Activated CD4-positive, alpha-beta T cell treated with anti-CD3 and anti-CD28 coated beads, Interleukin-2, amount 50 U/mL, for 48 hours (primary cell): ENCODE measurements at places on chromosomes 1 and 21.

DNA sequence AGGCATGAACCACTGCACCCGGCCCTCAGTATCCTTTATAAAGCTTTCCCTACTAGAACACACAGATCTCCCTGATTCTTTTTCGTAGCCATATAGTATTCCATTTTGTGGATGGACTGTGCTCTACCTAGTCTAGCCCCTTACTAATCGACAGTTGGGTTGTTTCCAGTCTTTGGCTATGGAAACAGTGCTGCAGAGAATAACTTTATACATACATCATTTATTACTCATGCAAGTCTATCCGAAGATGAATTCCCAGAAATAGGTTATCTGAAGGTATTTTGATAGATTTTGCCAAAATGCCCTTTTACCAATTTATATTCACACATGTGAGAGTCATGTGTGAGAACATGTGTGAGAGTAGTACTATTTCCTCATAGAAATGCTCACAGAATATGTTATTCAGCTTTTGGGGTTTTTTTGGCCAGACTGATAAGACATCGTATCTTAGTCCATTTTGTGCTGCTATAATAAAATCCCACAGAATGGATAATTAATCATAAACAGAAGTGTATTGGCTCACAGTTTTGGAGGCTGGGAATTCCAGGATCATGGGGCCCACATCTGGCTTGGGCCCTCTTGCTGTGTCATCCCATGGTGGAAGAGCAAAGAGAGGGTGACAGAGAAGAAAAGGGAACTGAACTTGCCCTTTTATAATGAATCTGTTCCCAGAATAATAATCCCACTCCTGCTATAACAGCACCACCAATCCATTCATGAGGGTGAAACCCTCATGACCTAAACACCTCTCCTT, 17.3 kb upstream of the FGR start:
- no peak for DNase-seq

DNA sequence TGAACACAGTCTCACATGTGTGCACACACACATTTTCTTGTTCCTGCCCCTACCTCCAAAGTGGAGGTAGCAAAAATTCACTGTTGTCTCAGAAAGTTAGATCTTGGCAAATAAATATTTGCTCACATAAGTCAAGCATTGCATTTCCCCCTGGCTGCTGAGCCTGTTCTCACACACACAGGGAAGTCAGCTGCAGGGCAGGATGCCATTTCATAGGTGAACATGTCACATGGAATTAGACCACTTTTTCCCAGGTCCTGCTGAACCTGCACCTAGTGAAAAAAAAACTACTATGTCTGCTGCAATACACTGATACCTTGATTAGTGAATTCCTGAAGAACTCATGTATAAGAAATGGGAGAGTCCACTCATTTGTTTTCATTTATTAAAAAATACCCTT, 5.3 kb upstream of the CD55 start:
- DNase-seq = no peak

GRCh38 chr1:183416850-183417771, 1.1 kb downstream of the NMNAT2 start:
- peak; percentile 35 for DNase-seq

DNA sequence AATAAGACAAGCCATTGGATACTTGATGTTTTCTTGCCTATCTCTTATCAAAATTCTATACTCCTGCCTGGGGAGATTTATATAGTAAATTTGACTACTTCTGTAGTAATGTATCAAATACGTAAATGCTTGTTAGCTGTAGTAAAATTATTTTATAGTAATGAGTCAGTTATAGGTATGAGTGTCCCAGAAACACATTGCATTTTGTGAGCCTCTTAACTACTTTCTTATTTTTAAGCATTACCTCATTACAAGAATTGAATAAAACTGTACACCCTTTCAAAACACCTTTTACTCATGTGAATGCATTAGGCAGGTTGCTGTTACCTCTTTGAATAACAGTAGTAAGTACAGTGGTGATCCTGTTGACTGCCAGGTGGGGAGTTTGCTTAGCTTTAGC, 28.4 kb downstream of the PRRC2C start:
- no peak for DNase-seq

DNA sequence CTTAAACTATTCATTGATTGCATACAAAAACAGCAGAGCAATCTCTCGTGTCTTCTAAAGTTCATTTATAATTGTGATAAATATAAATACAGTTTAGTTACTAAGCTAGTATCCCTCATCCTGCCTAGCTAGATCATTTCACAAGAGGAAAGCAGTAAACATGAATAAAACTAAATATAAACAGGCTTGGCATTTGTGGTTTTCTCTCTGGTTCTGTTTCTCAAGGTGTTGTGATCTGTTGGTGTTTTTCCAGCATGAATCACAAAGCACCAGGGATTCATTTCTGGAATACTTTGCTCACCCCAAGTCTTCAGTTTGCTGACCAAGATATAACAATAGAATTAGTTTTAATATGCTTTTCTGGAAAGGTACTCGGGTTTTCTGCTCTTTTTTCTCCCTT, 32.7 kb upstream of the GLIS1 start:
- DNase-seq = no peak

GRCh38 chr1:116740746-116741145, 13.5 kb upstream of the CD2 start:
- no peak for DNase-seq

- DNase-seq = no peak
These were observed 3.9 kb downstream of the CNTN2 start for GRCh38 chr1:205046870-205047269.

GRCh38 chr1:221188458-221188857, 309.2 kb downstream of the HLX start:
- no peak for DNase-seq

DNA sequence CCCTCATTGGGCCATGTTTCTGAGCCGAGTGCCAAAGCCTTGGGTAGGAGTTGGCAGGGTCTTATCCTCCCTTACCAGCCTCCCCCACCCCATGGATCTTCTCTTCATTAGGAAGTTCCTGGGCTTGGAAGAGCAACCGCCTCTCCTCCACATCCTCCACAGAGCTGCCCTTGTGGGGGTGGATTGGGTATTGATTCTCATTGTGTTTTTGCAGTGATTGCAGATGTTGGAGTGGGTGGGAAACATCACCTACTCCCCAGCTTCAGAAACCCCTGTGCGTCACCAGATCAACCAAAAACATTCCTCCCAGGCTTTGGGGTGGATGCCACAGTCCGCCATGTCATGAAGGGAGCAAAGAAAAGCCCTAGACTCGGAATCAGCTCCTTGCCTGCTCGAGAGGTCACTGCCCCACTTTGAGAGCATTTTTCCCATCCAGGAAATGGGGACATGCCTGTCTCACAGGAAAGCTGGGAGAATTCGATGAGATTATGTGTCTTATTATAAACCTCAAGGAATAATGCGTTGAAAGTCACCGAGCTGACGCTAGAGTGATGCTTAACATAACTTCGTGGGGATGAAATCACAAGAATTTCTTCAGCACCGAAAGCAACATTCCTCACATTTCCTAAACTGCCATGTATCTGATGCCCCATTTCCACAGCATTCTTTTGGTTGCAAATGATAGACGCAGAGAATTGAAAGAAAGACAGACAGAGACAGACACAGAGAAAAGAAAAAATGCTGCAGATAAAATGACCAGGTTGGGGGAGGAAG, 44.7 kb upstream of the ZBTB40 start:
- DNase-seq = no peak

GRCh38 chr1:5737081-5737480, 255.1 kb downstream of the NPHP4 start:
- no peak for DNase-seq

DNA sequence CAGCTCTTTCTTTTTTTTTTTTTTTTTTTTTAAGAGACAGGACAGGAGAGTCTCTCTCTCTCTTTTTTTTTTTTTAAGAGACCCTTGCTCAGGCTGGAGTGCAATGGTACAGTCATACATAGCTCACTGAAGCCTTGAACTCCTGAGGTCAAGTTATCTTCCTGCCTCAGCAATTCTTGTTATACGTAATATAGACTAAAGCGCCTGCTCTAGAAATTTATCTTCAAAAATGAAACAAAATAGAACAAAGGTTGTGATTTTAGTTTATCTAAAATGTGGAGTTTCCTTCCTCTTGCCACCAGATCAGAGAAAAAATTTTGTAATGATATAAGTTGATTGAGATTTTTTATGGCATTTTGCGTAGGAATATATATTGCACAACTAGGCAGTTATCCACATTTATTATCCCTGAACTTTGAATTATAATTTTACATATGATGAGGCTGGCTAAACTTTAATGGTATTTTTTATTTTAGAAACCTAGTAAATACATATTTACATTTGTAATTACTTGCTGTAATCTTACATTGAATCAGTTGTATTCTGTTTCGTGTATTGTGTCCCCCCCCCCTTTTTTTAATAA, 44.2 kb downstream of the MTF2 start:
- DNase-seq = no peak

- no peak for DNase-seq
These were observed 61.4 kb downstream of the STUM start for GRCh38 chr1:226609836-226610455.

GRCh38 chr1:245404952-245405351, 250.2 kb downstream of the KIF26B start:
- no peak for DNase-seq

DNA sequence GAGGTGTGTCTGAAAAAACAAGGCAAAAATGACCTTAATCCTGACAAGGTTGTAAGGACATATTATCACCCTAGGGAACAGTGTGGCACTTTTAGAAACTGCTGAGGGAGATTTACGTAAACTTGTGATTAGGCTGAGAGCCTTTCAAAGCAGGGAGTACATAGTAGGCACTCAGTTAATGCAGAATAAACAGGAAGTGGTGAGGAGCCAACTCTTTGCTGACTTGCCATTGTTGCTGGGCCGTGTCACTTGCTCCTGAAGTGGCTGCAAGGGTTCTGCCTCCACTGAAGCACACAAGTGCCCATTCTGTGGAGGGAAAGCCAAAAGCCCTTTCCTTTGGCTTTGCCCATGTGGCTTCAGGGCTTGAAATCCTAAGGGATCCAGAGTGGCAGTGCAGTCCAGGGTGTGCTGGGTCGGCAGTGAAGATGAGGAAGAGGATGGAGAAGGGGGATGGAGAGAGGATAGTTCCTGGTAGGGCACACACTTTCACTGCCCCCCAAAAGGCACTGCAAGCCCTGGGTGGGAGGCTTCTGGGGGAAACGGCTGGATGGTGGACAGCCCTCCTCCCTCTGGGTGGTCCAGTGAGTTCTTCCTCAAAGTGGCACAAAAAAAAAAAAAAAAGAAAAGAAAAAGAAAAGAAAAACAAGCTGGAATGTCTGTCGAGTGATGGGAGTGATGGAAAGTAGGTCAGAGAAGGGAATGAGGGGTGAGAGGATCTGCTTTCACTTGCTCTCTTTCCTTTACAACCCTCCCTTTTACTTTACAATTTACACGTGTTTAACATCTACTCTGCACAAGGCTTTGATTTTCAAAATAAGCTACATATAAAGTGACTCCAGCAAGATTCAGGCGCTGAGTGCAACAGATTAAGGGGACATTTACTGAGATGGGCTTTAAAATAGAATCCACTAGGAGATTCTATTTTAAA, 13.7 kb upstream of the RHEX start:
- DNase-seq = no peak

DNA sequence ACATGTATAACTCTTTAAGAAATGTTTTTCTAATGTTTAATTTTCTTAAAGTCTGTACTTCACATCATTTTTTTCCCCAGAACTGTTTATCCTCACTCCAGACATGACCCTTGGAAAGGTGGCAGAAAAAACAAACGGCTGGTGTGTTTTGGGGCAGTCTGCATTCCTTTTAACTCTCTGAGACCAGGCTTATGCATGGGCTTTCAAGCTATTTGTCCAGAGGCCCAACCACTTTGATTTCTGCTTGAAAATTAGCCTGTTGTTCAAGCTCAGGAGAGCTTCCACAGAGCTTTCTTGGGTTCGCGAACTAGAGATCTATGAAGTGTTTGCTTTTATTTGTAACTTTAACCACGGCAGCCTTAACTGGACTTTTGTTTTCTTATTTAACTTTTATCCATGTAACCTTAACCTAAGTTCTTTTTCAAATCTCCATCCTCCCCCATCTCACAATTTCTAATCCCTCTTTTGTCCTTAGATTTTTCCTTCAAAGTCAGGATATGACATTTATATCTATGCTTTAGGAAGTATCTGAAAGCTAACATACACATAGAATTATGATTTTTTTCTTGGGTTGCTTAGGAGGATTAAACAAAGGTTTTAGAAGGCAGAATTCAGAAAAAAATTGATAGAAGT, 111.8 kb downstream of the FGGY start:
- DNase-seq = no peak

DNA sequence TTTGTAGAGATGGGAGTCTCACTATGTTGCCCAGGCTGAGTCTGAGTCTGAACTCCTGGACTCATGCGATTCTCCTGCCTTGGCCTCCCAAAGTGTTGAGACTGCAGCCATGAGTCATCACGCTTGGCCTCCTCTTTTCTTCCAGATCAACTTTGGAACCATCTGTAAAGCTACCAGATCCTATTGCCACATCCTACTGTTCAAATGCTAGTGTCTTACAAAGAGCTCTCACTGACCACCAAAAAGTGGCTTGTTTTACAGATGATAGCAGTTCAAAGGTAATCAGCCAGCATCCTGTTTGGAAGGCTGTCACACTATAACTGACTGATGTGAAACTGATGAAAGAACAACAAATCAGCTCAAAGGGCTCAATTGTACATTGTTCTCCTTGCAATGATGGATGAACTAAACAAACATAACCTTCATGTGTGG, 221.6 kb downstream of the AKT3 start:
- no peak for DNase-seq

DNA sequence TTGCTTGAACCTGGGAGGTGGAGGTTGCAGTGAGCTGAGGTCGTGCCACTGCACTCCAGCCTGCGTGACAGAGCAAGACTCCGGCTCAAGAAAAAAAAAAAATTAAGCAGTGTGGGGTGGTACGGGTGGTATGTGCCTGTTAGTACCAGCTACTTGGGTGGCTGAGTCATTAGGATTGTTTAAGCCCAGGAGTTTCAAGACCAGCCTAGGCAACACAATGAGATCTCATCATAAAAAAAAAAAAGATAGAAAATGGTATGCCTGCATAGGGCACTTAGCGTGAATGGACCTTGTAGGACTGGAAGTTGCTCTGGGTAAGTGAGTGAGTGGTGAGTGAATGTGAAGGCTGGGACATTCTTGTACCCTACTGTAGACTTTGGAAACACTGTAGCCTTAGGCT, 37.0 kb downstream of the TBCE start:
- no peak for DNase-seq

GRCh38 chr1:157580179-157580827, 17.6 kb downstream of the FCRL4 start:
- DNase-seq = no peak

DNA sequence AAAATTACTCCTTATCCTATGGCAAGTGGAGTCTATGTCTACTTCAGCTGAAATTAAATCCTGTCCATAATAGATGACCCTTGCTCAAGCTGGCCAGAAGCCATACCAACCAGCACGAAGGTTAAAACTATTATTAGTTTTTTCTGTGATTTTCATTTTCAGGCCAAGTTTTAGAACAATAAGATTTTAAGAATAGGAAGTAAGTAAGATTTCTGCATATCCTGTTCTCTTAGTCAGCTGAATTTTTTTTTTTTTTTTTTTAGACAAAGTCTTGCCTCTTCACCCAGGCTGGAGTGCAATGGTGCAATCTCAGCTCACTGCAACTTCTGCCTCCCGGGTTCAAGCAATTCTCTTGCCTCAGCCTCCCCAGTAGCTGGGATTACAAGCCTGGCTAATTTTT, 6.1 kb upstream of the RBP7 start:
- DNase-seq = no peak
